Tibial artery (tissue), 4 donors: ENCODE measurements at places on chromosomes 12 and 14.

- no peak for DNase-seq
Observed at GRCh38 chr12:9731797-9732196, 1.1 kb downstream of the CLECL1 start.

- no peak for DNase-seq
Observed at GRCh38 chr12:41510470-41510869, 322.4 kb downstream of the PDZRN4 start.

DNA sequence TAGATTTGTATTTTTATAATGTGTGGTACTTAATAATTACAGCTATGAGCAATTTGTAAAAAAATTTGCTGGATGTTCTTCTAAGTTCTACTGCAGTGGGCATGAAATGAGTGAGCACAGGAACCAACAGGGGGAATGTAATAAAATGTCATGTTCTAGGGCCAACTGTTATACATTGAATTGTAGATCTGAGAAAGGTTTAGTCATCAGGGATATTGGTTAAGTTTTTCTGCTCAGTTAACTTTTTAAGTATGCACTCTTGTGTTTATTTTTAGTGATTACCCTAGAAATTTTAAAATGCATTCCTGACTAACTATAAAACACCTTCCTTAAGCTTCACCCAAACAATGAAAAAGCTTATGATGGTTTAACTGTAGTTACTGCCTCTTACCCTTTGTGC is 101.8 kb downstream of the CAND1 start:
- no peak for DNase-seq

GRCh38 chr12:79689477-79690141 is 1.2 kb downstream of the PAWR start:
- DNase-seq, result peak; percentile 69

GRCh38 chr12:94872007-94872653 is 131.4 kb downstream of the NDUFA12 start:
- DNase-seq, result no peak

- no peak for DNase-seq
Observed at GRCh38 chr12:114069507-114069906, 103.4 kb upstream of the RBM19 start.

GRCh38 chr14:26996246-26996645 is 398.4 kb upstream of the NOVA1 start:
- no peak for DNase-seq

DNA sequence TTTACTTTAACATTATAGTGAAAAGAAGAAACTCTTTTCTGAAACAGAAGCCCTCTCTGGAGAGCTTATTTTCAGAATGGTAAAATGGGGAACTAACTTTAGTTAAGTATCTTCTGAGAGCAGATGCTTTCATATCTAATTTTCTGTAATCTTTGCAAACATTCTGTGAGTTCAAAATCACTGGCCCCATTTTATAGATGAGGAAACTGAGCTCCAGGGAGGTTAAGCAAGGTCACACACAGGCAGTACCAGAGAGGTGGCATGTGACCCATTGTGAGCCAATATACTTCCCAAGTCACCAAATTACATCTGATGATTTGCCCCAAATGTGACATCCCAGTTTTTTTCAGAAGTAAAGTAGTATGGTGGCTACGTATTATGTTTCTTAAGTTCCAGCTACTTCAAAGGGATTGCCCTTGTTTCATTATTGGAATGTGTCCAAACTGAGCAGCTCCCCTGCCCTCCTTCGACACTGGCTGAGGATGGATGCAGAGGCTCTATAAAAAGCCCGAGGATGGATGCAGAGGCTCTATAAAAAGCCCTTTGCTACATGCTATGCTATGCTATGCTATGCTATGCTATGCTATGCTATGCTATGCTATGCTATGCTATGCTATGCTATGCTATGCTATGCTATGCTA is 36.2 kb upstream of the NUDT4 start:
- DNase-seq, result no peak

DNA sequence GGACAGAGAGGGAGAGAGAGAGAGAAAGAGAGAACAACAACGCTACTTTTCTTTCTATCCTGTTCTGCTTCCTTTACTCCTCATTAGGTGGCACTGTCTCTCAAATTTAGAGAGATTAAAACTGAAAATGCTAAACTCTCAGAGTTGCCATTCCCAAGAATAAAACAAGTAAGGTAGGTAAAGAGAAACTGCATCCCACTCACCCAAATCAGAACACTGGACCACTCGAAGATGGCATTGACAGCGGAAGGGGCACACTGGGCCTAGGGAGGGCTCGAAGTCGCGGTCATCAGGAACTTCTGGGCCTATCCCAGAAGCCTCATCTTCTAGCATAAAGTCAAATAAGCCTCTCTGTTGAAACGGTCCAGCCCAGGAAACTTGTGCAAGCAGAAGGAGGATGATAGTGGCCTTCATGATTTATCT is 4.5 kb downstream of the DCN start:
- DNase-seq, result no peak

- DNase-seq, result no peak
Observed at GRCh38 chr12:4763549-4763948, 43.3 kb downstream of the GALNT8 start.

GRCh38 chr12:75694534-75695268 is 183.3 kb upstream of the KRR1 start:
- no peak for DNase-seq

- DNase-seq, result no peak
Observed at GRCh38 chr12:117514016-117514415, 152.6 kb upstream of the NOS1 start.

- no peak for DNase-seq
Observed at GRCh38 chr12:43255522-43256111, 296.4 kb downstream of the ADAMTS20 start.

GRCh38 chr14:68127166-68127565 is 307.6 kb downstream of the RAD51B start:
- DNase-seq, result no peak

DNA sequence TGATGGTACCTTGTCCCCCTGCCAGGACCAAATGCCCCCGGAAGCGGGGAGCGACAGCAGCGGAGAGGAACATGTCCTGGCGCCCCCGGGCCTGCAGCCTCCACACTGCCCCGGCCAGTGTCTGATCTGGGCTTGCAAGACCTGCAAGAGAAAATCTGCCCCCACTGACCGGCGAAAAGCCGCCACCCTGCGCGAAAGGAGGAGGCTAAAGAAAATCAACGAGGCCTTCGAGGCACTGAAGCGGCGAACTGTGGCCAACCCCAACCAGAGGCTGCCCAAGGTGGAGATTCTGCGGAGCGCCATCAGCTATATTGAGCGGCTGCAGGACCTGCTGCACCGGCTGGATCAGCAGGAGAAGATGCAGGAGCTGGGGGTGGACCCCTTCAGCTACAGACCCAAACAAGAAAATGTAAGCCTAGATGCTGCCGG is 410 bp downstream of the MYF6 start:
- DNase-seq, result no peak

GRCh38 chr12:11687528-11687927 is 38.1 kb downstream of the ETV6 start:
- DNase-seq, result no peak

DNA sequence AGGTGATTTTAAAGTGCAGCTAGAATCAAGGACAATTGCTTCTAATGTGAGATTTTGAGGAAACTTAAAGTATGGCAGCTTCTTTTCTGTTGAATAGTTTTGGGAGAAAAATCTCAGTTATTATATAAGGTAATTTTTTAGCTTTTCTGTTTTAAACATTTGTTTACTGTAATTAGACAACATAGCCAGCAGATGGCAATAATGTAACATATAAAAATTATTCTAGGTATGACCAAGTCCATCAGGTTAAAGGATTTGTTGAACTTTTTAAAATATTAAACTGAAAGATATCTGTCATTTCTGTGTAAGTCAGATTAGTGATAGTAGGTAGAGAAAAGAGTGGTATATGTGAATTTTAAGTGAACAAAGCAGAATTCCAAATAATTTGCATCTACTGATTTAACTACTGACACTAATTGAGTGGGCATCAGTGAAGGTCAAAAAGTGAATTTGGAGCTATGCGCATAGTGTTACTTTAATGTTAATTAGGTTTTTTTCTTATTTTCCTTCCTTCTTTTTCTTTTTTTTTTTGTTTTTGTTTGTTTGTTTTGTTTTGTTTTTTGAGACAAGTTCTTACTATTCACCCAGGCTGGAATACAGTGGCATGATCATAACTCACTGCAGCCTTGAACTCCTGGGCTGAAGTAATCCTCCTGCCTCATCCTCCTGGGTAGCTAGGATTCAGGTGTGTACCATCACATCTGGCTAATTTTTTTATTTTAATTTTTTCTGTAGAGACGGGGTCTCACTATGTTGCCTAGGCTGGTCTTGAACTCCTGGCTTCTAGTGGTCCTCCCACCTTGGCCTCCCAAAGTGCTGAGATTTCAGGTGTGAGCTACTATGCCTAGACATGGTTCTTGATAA is 18.6 kb downstream of the PRORP start:
- DNase-seq, result no peak

GRCh38 chr14:94536836-94537235 is 24.4 kb upstream of the SERPINA4 start:
- DNase-seq, result no peak

DNA sequence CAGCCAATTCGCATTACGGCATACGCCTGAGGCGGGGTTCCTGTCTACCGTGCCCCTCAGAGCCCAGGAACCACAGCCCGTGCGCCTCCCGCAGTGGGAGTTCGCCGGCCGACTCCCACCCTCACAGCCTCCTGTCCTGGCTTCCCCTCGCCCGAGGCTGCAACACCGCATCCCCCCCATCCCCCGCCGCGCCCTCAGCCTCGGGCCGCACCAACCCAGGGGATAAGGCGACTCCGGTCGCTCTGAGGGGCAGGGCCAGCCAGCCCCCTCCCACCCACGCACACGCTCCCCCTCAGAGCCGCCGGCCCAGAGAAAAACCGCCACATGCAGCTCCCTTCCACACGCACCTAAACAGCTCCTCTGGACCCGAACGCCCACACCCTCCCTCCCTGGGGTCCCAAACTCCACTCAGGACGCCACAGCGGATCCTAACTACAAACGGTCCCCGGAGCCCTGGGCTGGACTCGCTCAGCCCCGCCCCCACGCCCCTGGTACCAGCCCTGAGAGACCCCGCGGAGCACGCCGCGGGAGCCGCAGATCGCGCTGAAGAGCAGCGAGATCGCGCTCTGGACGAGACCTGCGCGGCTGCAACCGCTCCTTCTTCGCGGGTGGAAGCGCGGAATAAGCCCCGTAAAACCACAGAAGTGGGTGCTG is at the start of gene C14orf39:
Gene C14orf39 (minus strand): TSS at position 466 of the 654 bp plus-strand sequence. CDS start 985 bp downstream, outside the sequence.
- DNase-seq, result no peak

GRCh38 chr14:100872259-100873095 is 31.0 kb downstream of the RTL1 start:
- DNase-seq, result peak; percentile 56

GRCh38 chr12:12797794-12798152 is 12.3 kb downstream of the APOLD1 start:
- DNase-seq, result no peak

GRCh38 chr14:50955373-50956043 is 11.2 kb upstream of the PYGL start:
- peak; percentile 80 for DNase-seq

DNA sequence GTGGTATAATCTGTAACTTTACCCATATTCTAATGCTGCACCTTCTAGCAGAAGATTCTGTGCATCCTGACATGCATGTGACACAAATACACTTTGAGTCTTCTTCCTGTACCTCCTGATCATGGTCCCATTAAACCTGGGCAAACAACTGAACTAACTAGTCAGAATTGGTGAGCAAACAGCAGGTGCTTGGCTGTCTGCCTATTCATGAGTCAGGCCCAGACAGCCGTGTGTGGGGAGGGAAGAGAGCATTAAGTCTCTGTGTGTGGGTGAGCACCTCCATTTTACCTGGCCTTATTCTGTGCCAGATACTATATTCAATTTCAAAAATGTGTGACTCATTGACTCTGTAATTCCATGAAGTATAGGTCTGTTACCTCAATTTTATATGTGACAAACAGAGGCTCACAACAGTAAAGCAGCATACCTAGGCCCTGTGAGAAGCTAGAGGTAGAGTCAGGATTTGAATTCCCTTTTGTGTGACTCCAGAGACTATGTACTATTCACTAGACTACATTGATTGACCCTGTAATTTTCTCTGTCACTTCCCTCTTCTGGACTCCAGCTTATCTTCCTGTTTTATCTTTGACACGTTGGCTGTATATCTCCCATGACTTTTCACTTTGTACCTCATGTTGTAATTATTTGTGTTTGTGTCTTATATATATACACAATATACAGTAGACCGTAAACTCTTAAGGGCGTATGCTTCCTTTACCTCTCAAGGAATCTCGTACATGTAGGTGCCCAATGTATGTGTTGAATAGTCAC is 32.2 kb downstream of the SUSD6 start:
- DNase-seq, result no peak

DNA sequence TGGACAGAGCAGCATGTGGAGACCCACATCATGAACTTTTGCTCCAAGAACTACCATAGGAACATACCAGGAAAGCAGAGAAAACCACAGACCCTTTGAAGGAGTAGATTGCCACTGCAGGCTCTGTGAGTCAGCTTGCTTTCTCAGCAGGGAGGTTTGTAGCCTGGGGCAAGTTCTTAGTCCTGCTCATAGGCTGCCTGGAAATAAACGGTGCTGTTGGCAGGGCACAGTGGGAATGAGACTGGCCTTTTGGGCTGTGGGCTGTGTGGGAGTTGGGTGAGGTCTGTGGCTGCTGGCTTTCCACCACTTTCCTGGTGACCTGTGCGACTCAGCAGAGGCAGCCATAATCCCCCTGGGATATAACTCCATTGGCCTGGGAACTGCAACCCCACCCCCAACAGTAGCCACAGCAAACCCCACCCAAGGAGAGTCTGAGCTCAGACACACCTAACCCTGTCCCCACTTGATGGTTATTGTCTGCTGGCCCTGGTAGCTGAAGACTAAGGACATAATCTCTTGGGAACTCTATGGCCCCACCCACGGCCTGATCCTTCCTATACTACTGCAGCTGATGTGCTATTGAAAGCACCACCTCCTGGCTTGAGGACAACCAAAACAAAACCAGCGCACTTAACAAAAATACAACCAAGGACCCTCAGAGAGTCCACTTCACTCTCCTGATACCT is 192.1 kb upstream of the GARIN6 start:
- DNase-seq, result no peak

- no peak for DNase-seq
Observed at GRCh38 chr12:56304872-56305590, 4.9 kb upstream of the CS start.

DNA sequence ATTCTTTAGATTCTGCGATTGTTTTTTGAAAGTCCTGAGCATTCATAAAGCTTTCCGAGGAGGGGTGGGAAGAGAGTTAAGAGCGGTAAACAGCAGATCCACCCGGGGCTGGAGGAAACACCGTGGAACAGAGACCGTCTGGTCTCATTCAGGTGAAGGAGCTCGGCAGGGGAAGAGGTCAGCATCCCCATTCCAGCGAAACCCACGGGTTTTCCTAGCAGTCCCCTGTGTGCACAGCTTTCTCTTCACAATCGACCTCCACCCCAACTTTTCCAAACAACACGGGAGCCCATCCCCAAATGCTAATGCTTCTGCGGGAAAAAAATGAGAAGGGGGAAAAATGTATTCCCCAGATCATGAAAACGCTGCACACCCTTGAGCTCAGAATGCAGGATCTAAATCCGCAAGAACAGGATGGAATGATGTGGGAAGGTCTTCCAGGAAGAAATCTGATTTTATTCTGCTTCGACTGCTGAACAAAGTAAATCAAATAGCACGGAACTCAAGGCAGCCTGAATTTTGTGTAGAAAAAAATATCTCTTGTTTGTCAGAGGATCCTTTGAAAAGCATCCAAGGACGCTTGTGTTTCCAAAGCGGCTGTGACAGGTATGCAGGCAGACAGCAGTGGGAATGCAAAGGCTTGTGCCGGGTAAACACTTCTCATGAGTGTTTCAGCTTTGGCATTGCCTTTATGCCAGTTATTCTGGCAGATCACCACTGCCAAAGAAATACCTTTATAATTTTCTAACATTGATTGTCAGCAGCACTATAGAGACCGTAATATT is 128.8 kb downstream of the NDUFA12 start:
- DNase-seq, result no peak
